ENCODE measurements at places on chromosomes 13 and 19.
A peak's percentile ranks its signal among the peaks of the same experiment; 100 is the strongest.

- no peak for DNase-seq
These were observed at the start of gene ZFR2 for GRCh38 chr19:3868770-3869456. Gene ZFR2 (minus strand): TSS chr19:3869038. CDS start chr19:3869017, 21 bp downstream.

DNA sequence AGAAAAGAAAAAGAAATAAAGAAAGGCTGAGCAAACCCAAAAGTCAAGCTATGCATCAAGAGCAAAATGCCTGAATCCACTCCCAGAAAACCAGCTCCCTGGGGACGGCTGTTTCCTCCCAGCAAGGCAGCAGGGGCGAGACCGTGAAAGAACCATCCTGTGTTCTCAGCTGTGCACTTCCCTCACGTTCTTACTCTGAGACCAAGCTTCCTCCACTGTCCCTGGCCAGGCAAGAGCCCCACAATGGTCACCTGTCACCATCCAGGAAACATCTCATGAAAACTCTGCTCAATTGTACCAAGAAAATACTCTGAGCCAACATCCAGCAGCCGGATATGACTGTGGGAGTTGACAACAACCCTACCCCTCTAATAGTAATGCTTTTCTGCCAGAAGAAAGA lies 22.9 kb downstream of the RAB20 start:
- DNase-seq: no peak

GRCh38 chr13:28316836-28317235 lies 178.1 kb downstream of the FLT1 start:
- DNase-seq: no peak

DNA sequence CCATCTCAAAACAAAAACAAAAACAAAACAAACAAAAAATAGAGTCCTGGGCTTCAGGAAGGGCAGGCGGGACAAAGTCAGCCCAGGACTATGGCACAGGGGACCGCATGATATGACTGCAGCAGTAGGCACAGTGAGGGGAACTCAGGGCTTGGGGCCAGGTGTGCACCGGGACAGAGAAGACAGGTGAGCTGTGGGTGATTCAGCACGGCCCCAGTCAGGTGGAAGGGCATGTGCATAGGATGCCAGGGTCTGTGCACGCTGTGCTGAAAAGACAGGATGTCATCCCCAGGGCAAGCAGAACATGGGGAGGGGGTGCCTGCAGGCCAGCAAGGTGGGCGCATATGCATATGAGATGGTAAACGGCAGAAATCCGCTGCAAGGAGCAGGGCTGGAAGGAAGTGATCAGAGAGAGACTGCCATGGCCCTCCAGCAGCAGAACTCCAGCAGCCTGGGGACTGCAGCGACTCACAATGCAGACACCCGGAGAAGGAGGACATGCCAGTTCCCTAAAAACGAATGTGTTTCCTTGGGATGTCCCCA lies 15.0 kb downstream of the EPS15L1 start:
- no peak for DNase-seq

GRCh38 chr19:4851551-4852290 lies 15.7 kb downstream of the PLIN3 start:
- DNase-seq: peak; percentile 54

DNA sequence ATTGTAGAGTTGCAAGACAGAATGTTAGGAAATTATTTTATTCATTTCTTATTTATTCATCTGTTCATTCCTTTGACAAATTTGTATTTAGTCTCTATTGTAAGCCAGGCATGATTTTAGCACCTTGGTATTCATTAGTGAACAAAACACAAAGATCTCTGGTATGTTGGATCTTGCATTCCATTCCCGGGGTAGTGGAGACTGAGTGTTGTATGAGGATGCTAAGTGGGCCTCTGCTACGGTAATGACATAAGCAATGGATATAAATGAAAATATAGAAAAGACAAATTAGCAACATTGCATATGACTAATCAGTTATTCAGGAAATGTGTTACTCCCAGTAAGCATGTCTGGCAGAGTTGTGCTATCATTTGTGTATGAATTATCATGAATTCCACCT lies 449.3 kb downstream of the PCDH17 start:
- no peak for DNase-seq

- DNase-seq: no peak
These were observed 97.2 kb downstream of the EPSTI1 start for GRCh38 chr13:42894765-42895243.

- no peak for DNase-seq
These were observed 6.5 kb downstream of the INSR start for GRCh38 chr19:7287722-7288121.

GRCh38 chr13:76038920-76039716 lies 403.0 kb downstream of the LMO7 start:
- no peak for DNase-seq

GRCh38 chr19:3094601-3095440 lies 659 bp downstream of the GNA11 start:
- no peak for DNase-seq

DNA sequence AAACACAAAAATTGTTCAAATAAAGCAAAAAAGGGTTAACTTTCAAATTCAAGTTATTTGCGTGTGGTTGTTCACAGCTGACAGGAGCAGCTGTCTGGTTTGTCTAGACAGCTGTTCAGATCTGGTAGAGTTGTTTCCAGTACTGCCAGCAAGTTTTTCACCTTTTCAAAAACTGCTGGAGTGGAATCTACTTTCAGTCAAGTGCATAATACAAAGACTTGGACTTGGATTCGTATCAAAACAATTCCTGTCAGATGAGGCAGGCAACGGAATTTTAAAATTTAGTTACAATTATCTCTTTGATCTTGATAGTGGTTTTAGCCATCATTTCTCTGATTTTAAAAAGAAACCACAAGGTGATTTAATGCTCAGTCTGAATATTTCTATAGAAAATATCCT lies 51.7 kb upstream of the EEF1AKMT1 start:
- DNase-seq: no peak

- no peak for DNase-seq
These were observed 13.5 kb upstream of the PLA2G4C start for GRCh38 chr19:48123907-48124651.

All from stimulated activated CD8-positive, alpha-beta memory T cell treated with anti-CD3 and anti-CD28 coated beads, Interleukin-4, amount 100 ng/mL, for 4 hours (primary cell).